ENCODE measurements at places on chromosomes 11 and 22.

GRCh38 chr11:71990701-71991100 lies 8.0 kb upstream of the IL18BP start:
- DNase-seq = no peak

- no peak for DNase-seq
Observed at GRCh38 chr22:49849161-49850020, 4.3 kb upstream of the ZBED4 start.

DNA sequence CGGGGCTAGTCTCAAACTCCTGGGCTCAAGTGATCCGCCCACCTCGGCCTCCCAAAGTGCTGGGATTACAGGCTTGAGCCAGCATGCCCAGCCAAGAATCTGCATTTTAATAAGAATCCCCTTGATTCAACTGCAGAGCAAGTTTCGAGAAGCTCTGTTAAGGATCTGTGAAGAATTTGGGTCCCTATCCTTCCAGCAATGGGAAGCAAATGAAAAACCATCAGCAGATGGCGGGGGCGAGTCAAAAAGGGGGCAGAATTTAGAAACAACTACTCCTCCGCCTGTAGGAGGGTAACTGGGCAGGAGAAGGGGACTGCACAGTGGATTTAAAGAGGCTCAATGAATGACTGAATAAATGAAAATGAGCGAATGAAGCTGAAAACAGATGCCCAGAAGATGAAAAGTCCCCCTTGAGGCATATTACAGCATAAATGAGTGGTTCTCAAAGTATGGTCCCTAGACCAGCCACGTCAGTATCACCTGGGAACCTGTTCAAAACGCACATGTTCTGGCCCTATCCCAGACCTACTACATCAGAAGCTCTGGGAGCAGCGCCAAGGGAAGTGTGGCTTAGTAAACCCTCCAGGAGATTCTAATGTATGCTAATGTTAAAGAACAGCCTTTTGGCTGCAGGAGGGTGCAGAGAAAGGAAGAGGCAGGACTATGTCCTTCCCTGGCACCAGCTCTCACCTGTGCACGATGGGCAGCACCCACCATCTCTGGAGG lies 15.0 kb downstream of the VWCE start:
- DNase-seq = no peak

DNA sequence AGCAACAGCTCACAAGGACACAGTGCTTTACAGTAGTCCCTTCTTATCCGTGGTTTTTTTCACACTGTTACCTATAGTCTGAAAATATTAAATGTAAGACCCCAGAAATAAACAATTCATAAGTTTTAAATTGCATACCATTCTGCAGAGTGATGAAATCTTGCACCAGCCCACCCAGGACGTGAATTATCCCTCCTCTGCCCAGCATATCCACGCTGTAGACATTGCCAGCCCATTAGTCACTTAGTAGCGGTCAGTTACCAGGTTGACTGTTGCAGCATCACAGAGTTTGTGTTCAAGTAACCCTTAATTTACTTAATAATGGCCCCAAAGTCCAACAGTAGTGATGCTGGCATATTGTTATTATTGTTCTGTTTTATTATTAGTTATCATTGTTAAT lies 3.6 kb downstream of the CLTCL1 start:
- no peak for DNase-seq

- DNase-seq = no peak
Observed at GRCh38 chr22:46703171-46703995, 34.7 kb downstream of the CERK start.

- no peak for DNase-seq
Observed at GRCh38 chr11:122162095-122162494, 46.1 kb upstream of the BLID start.

GRCh38 chr11:22006901-22007300 lies 186.0 kb upstream of the ANO5 start:
- no peak for DNase-seq

All from activated naive CD4-positive, alpha-beta T cell (primary cell).